ENCODE measurements at places on chromosomes 1 and 21.

DNA sequence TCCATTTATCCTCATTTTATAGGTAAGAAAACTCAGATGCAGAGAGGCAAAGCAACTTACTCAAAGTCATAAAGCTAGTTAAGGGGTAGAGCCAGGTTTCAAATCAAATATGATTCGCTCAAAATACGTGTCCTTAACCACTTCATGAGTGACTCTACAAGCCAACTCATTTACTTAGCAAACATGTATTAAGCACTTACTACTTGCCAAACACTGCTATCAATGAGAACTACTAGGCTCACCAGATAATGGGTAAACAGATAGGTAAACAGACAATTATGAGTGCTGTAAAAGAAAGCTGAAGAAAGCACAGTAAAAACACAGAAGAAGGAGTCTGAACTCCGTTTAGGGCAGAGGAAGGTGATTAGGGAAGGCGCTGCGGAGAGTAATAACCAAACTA, 65.9 kb downstream of the WDR64 start:
- no peak overlapping the region for H3K4me3 ChIP-seq
- H3K4me1 ChIP-seq: no peaks in the 10 kb centered on the region
- no peaks in the 10 kb centered on the region for H3K36me3 ChIP-seq
- H3K27ac ChIP-seq: no peak overlapping the region
- DNase-seq: no peak
- H3K27me3 ChIP-seq: peaks cover 5% of the 10 kb centered on the region

DNA sequence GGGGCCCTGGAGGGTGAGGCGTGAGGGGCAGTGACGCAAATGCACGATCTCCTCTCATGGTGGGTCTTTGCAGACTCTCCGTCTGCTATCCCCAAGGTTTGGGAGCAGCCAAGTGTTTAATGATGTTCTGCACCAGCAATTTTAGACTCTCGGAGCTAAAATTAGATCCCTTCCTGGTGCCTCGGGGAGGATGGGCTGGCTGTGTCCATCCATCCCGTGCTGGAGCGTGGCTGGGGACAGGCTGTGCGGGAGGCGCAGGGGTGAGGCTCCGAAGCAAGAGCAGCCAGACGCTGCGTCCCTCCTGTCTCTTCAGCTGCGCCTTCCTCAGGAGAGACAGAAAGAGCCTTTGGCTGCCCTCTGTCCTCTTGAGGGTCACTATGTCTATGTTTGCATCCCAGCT, 387.6 kb downstream of the CAMTA1 start:
- H3K4me3 ChIP-seq: no peak overlapping the region
- H3K4me1 ChIP-seq: no peaks in the 10 kb centered on the region
- no peaks in the 10 kb centered on the region for H3K36me3 ChIP-seq
- H3K27me3 ChIP-seq: peaks cover 63% of the 10 kb centered on the region
- DNase-seq: no peak

DNA sequence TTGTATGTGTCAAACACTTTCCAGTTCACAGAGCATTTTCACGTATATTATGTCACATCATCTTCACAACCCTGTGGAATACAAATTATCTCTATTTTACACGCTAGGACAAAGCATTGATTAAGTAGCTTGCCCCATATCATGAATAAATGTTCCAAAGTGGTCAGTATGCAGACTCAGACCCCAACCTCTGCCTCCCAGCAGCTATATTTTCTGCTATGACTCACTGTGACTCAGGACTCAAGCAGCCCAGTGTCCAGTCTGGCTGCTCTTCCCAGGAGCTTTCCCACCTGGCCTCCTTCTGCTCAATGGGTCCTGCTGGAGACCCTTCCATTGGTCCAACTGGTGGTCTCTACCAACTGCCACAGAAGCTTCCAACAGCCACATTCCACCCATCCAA, 56.0 kb upstream of the RAP1A start:
- H3K36me3 ChIP-seq: no peaks in the 10 kb centered on the region
- no peak overlapping the region for H3K4me3 ChIP-seq
- no peaks in the 10 kb centered on the region for H3K27me3 ChIP-seq
- H3K4me1 ChIP-seq: no peaks in the 10 kb centered on the region
- no peak overlapping the region for H3K27ac ChIP-seq

DNA sequence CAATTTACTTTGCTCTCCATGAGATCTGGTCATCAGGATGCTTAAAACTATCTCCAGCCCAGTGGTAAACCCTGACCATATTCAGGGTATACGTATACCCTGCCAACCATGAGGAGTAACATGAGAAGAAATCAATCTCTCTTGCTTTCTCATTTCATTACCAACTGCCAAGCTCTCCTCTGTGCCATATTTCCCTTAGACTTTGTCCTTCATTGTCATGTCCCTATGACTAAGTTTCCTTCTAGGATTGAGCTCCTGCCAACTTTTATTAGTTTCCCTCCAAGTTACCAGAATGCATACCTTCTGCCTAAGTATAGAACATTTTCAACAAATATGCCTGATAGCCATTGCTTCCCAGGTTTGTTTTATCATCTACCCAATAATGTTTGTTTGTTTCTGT, 1113.9 kb upstream of the B3GALT2 start:
- no peak overlapping the region for H3K4me3 ChIP-seq
- H3K4me1 ChIP-seq: peaks cover 2% of the 10 kb centered on the region
- no peak for DNase-seq

DNA sequence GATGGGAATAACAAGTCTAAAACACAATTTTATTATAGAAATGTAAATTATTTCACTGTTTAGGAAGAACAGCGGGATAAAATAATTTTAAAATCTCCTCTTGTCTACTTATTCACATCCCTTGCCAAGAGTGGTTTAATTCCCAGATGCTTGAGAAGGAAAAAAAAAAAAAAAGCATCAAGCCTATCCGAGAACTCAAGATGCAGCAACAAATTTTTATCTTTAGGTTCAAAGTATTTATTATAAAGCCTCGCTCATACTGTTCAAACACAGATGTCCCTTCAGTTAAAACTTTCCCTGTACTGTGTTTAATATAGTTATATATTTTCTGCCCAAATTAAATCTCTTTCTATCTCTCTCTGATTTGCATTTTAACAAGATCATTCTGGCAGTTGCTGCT, 1615.8 kb downstream of the PLA2G4A start:
- H3K4me3 ChIP-seq: no peak overlapping the region
- H3K4me1 ChIP-seq: no peaks in the 10 kb centered on the region
- H3K36me3 ChIP-seq: no peaks in the 10 kb centered on the region
- H3K27ac ChIP-seq: no peak overlapping the region
